ENCODE measurements at places on chromosomes 1 and 21. TPM values are rescaled to one million over a fixed set of nuclear protein-coding genes. Genes with fewer than 3 reads are reported as not detected.

- no peak for DNase-seq
Measured at GRCh38 chr21:14523234-14523633, 22.9 kb downstream of the SAMSN1 start.

The HES4 gene
- 76.9 TPM for total RNA-seq

The GPR153 gene
- total RNA-seq, result 2.8 TPM

DNA sequence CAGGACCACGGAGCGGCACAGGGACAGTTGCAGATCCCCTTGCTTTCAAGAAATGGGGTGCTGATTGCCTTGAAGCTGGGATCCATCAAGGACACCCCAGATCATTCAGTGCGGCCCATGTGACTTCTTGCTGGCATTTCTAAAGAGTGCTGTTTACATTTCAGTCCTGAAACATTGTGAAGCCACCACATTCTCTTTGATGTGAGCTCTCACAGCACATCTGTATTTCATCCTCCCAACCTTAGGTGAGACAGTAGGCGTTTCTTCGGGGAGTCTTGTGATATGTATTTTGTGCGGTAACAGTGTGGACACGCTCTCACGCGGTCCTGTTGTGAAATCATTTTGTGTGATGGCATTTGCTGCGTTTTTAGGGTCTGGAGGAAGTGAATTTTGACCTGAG lies 57.2 kb downstream of the CACHD1 start:
- no peak for DNase-seq

The FGGY gene
- 6.5 TPM for total RNA-seq

DNA sequence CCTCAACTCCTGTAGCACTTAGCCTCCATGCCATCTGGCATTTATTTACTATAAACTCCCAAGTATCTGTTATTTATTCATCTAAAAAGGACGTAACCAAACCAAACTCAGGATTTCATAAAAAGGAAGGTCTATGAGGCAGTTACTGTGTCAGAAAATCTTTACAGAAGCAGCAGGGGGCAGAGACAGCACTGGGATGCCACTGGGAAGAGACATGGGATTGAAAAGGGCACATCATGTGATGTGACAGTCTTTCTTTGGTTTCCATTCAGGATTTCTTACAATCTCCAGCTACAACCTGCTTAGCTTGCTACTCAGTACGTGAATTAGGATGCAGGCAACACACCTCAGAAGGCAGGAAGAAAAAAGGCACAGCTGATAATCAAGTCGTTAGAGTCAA lies 31.2 kb downstream of the SPRTN start:
- no peak for DNase-seq

GRCh38 chr1:218755128-218755527 lies 410.0 kb downstream of the TGFB2 start:
- DNase-seq, result no peak

The TSPEAR gene
- 0.47 TPM for total RNA-seq

The MATN1 gene
- 0.17 TPM for total RNA-seq

The RGS18 gene
- not detected for total RNA-seq

DNA sequence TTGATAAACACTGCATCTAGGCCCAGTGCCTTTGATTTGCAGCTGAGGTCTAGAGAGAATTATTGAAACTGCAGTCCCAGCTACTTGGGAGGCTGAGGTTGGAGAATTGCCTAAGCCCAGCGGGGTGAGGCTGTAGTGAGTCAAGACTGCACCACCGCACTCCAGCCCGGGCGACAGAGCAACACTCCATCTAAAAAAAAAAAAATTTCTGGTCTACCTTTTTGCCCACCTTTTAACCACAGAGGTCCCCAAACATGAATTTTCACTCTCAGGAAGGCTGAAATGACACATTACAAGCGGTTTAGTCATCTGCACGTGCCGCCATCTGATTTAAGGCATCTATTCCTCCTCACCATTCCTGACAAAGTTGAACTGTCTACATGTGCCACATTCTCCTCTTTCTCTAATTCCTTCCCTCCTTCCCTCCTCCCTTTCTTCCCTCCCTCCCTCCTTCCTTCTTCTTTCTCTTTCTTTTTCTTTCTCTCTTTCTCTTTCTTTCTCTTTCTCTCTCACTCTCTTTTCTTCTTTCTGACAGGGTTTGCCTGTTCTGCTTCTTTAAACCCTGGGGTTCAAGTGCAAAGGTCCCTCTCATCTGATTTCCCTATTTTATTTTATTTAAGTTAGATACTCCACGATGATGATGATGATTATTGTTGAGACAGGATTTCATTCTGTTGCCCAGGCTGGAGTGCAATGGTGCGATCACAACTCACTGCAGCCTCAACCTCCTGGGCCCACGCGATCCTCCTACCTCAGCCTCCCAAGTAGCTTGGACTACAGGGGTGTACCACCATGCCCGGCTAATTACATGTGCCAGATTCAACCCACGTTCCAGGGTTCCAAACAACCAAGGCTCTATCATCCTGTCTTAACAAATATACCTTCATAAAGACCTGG lies 3.0 kb upstream of the SOD1 start:
- no peak for DNase-seq

DNA sequence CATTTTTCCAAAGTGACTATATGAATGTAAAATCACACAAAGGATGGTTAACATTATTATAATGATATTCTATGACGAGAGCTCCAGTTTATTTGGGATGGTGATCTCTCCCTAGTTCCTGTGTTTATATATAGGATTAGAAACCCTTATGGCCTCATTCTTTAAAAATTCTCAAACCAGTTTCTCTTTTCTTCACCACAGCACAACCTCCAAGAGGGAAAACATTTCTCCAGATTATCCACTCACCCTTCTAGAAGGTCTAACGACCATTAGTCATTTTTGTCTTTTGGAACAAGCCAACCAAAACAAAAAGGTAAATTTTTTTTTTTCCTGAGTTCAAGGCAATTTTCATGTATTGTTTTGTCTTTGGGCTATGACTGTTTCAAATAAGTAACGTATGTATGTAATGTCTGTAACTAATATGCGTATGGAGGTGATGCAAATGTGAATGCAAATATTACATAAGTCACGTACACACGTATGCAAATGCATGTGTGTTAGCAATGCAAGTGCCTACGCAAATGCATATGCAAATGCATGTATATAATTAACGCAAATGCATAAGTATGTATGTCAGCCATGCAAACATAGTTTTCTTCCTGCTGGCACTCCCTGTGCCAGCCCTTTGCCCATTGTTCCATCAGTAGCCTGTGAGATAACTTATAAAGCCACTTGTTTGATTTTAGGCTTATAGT lies 72.5 kb upstream of the MORC3 start:
- no peak for DNase-seq

GRCh38 chr21:45004481-45005247 lies 64.8 kb downstream of the SLX9 start:
- peak; percentile 75 for DNase-seq

DNA sequence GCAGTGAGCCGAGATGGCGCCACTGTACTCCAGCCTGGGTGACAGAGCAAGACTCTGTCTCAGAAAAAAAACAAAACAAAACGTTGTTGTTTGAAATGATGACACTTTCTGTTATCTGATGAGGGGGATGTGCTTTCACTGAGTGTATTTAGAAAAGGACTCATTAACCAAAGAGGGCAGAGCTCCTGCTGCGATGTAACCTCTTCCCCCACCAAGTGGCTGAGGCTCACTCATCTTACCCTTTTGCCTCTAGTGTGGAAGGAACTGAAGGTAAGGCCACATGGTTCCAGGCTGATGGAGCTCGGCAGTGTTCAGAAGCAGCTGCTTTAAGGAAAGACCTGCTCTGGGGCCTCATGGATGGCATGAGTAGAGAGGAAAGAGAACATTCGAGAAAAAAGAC lies 105.7 kb upstream of the RUNX1 start:
- DNase-seq, result no peak

GRCh38 chr21:44348861-44349260 lies 4.6 kb upstream of the TRPM2 start:
- DNase-seq, result no peak

GRCh38 chr1:177133977-177134538 lies 30.5 kb downstream of the ASTN1 start:
- DNase-seq, result no peak

DNA sequence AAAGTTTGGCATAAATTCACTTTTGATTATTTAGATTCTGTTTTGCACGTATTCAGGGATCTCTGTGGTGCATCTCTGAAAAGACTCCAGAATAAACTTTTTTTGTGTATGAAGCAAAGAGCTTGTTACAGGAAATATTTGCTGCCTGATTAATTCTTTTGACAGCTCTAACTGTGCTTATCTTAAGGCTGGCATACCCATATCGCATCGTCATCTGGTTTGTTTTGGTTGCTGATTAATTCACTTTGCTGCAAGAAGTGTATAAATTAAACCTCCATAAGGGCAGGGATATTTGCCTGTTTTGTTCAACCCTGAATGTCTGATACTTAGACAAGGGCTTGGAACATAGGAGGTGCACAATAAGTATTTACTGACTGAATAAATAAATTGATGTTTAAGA lies 17.5 kb upstream of the DUSP10 start:
- DNase-seq, result peak; percentile 24

GRCh38 chr1:98794196-98794886 lies 132.8 kb downstream of the SNX7 start:
- DNase-seq, result peak; percentile 84

DNA sequence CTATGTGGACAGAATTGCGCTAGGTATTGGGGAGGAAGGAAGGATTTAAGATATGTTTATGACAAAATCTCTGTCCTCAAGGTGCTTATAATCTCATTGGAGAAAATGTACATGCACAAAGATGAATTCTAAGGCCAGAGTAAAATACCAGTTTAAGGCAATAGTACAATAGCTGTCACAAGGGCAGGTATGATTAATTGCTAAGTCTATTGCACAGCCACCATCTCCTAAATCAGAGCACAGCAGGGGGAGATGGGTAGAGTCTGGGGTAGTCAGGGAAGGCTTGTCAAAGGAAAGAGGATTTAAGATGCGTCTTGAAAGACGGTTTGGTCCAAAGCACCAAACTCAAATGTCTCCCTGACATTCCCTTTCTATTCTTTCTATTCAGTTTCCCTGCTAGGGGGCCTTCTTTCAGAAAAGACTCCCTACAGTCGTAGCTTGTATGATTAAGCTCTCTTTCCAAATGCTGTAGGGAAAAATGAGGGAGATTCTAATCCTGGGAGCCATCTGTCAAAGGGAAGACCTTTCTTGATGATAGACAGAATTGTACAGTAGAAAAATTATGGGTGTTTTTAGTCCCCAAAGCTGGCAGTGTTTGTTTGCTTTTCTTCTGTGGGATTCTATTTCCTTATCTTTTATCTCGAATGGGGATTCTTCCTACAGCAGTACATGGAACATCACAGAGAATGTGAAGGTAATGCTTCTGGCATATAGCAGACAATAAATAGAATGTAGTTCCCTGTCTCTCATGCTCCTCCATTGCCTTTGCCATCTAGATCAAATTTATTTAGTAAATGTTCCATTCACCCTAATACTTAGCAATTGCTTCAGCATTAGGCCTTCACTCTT lies 107.6 kb upstream of the NFIA start:
- DNase-seq, result no peak

- no peak for DNase-seq
Measured at GRCh38 chr1:67451815-67452214, 21.6 kb upstream of the SERBP1 start.
